Skeletal muscle tissue (tissue), 5 donors: ENCODE measurements at places on chromosomes 2 and 18. TPM values are rescaled to one million over a fixed set of nuclear protein-coding genes. Genes with fewer than 3 reads are reported as not detected.

Gene MC2R
- total RNA-seq = not detected

Gene CENPA
- 2.6 TPM for total RNA-seq

Gene WIPF1
- 16.2 TPM for total RNA-seq

Gene POTEJ
- not detected for total RNA-seq

Gene CHRNG
- total RNA-seq = 35.5 TPM

Gene NT5DC4
- total RNA-seq = not detected

Gene TUBA4B
- not detected for total RNA-seq

Gene SERPINB10
- 1.0 TPM for total RNA-seq

Gene SKOR2
- not detected for total RNA-seq
